ENCODE measurements at places on chromosomes 5 and 9. TPM values are rescaled to one million over a fixed set of nuclear protein-coding genes. Genes with fewer than 3 reads are reported as not detected.

DNA sequence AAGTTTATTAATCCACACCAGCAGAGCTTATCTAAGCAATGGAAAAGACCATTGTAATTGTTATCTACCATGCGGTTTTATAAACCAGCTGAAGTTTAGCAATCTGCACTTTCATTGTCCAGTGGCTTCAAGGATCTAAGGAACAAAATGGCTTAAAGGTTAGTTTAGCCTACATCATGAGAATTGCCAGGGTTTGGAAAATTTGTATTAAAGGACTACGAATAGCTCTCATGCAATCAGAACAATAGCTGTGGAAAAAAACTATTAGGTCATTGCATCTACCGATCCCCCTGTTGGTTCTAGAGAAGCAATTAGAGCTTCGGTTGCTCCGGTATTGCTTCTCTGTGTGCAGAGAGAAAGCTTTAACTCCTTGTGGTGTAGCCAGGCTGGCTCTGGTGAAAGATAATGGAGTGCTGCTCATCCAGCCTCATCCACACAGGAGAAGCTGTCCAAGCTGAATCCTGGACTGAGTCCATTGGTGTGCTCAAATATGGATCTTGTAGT, 86.3 kb upstream of the SLC12A2 start:
- H3K4me3 ChIP-seq = no peak overlapping the region
- H3K27ac ChIP-seq = no peak overlapping the region
- DNase-seq = no peak
- no peaks in the 10 kb centered on the region for H3K4me1 ChIP-seq

DNA sequence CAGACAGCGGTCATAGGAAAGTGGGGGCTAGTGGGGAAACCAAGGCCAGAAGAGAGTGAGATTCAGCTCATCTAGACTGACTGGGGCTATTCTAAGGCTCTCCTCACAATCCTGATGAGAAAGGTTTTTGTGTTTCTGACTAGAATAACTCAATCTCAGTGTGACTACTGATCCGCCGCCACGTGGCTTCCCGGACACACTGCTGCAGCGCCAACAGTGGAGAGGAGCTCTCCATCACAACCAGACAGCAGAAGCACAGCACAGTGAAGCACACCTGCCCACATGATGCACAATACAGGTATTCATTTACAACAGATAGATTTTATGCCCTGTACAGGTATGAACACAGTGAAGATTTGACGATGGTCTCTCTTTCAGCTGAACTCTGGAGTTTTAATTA, 25.4 kb downstream of the NREP start:
- H3K36me3 ChIP-seq = no peaks in the 10 kb centered on the region
- no peak for DNase-seq
- H3K27ac ChIP-seq = no peak overlapping the region
- H3K27me3 ChIP-seq = no peaks in the 10 kb centered on the region

DNA sequence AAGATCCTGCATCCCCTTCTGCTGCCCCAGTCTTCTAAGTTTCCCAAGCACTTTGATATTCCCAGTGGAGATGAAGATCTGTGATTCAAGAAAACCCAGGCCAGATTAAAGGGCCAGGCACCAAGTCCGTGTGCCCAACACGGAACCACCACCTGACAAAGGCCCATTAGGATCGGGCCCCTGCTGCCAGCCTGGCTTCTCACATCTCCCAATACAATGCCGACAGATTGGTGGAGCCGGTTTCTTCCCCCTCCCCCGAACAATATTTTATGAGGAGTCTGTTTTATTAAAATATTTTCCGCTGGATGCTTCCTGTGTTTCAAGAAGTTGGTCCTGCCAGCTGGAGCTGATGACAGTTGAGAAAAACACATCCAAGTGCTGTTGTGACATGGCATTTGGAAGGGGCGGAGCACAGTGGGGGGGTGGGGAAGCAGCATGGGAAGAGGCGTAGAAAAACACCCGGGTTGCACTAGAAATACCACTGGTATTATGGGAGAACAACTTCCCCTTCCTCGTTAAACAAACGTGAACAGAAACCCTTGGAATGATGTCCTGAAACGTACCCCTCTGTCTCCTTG, 45.0 kb downstream of the CRB2 start:
- no peaks in the 10 kb centered on the region for H3K4me1 ChIP-seq
- no peak overlapping the region for H3K4me3 ChIP-seq
- no peak overlapping the region for H3K27ac ChIP-seq
- no peaks in the 10 kb centered on the region for H3K27me3 ChIP-seq

- DNase-seq = no peak
- H3K27me3 ChIP-seq = no peaks in the 10 kb centered on the region
- no peak overlapping the region for H3K27ac ChIP-seq
- H3K4me3 ChIP-seq = no peak overlapping the region
- H3K36me3 ChIP-seq = no peaks in the 10 kb centered on the region
- H3K4me1 ChIP-seq = no peaks in the 10 kb centered on the region
Measured at GRCh38 chr5:149756354-149756753, 26.2 kb downstream of the PPARGC1B start.

Gene CDX1
- 0.34 TPM for polyA plus RNA-seq

Gene CSF1R
- 26.5 TPM for polyA plus RNA-seq

Gene RORB
- polyA plus RNA-seq = 0.21 TPM

Gene C9orf153
- 0.53 TPM for polyA plus RNA-seq

Gene RASEF
- polyA plus RNA-seq = 7.9 TPM
